ENCODE measurements at places on chromosomes 6 and 20.

- DNase-seq: no peak
Observed at GRCh38 chr20:63536241-63536977, 767 bp downstream of the PTK6 start.

DNA sequence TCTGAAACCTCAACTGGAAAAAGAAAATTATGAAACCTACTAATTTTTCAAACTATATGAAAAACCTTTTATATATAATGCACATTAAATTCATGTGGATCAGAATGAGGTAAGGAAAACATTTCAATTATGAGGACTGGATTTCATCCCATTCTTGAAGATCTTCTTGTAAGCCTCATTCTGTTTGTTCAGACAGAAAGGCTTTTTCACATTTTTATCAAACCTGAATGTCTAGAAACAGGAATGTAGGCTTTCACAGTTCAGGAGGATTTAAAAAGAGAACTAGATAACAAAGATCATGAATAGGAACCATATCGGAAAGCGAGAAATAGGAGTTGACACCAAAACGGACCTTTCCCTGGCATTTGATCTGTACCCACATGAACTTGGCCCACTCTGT lies 192.5 kb upstream of the KCNK16 start:
- DNase-seq: no peak

GRCh38 chr6:160069459-160069858 lies 52.2 kb upstream of the SLC22A1 start:
- DNase-seq: no peak

- DNase-seq: no peak
Observed at GRCh38 chr20:40414843-40415615, 274.0 kb downstream of the MAFB start.

DNA sequence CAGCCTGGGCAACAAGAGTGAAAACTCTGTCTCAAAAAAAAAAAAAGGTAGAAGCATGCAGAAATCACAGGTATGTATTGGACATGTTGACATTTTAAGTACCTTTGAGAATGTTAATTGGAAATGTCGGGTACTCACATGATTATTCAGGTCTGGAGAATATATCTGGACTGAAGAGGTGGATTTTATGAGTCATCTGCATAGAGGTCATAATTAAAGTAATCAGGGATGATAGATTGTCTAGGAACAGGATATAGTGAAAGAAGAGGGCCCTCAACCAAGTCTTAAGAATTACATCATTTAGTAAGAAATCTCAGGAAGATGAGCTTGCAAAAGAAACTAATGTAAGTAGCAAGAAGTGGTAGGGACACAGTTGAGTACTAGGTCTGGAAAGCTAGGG lies 212.5 kb downstream of the UTRN start:
- DNase-seq: no peak

DNA sequence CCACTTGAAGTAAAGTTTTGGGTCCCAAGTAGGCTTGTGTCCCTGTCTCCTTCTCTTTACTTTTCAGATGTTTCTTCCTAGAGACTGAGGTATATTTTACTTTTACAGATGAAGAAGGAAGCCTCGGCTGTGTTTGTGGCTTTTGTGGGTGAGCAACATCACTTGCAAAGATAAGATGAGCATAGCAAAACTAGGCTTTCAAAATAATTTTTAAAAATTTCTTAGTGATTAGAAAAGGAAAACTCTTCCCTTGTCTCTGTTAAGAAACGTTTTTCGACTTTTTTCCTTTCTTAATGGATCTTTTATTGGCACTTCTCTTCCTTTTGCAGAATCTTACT lies 7.6 kb downstream of the PTPN1 start:
- no peak for DNase-seq

DNA sequence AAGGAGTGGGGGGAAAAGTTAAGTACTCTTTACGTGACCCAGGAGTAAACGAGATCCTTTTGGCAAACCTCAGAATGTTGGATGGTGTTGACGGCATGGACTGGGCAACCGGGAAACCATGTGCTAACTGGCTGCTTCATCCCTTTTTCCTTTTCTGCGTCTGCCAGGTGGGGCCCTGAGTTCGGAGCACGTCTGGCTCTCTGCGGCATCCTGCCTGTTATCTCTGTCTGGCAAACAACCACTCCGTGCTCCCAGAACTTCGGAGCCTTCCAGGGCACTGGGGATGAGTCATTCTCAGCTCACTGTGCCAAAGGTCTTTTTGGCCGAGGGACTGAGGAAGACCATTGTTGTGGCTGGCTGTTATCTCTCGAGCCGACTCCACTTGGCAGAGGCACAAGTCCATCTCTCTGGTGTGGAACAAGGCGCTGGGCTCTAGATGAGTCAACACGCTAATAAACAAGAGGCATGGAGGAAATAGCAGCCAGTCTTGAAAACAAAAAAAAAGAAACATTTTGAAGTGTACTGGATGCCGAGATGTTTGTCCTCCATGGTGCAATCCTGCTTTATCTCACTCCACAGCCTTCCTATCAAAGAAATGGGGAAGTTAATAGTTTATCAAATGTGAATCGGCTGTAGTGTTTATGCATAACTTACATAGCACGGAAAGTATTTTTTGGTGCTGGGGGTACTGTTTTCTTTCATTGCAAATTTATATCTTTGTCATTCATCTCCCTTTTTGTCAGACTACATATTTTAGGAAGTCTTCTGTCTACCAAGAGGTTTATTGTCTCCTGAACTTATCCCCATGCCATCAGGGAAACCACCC lies 64.6 kb upstream of the TXNDC5 start:
- no peak for DNase-seq

DNA sequence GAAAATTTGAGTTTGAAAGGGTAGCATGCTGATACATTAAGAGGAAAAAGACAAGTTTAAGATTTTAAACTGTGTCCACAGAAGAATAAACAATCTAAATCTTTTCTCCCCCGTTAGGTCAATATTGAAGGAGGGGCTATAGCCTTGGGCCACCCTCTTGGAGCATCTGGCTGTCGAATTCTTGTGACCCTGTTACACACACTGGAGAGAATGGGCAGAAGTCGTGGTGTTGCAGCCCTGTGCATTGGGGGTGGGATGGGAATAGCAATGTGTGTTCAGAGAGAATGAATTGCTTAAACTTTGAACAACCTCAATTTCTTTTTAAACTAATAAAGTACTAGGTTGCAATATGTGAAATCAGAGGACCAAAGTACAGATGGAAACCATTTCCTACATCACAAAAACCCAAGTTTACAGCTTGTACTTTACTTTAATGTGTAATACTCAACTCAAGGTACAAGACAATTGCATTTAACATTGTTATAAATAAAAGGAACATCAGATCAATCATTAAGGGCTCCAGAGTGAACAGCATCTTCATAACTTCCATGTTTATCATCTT lies 10.8 kb downstream of the TCP1 start:
- DNase-seq: no peak

DNA sequence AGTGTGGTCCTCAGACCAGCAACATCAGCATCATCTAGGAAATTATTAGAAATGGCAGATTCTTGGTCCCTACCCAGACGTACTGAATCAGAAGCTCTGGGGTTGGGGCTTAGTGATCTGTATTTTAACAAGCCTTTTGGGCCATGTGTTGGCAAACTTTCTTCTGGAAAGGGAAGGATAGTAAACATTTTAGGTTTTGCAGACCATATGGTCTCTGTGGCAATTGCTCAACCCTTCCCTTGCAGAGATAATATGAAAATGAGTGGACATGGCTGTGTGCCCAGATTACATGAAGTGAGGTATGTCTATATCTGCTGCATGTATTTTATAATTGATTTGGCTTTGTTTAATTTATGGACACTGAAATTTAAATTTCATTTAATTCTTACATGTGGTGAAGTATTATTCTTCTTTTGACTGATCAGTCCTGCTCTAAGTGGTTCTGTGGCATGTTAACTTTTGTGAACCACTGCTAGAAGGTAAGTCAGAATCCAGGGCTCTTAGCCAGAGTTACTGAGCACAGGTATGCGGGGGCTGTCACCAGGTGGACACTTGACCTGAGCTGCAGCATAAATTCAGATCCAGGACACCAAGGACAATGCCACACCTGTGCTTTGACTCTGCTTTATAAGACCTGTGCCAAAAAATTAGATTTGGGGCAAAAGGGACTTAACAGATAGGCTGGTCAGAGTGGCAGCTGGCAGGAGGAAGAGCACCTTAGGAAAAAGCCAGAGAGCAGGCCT lies 43.2 kb downstream of the LY86 start:
- no peak for DNase-seq

DNA sequence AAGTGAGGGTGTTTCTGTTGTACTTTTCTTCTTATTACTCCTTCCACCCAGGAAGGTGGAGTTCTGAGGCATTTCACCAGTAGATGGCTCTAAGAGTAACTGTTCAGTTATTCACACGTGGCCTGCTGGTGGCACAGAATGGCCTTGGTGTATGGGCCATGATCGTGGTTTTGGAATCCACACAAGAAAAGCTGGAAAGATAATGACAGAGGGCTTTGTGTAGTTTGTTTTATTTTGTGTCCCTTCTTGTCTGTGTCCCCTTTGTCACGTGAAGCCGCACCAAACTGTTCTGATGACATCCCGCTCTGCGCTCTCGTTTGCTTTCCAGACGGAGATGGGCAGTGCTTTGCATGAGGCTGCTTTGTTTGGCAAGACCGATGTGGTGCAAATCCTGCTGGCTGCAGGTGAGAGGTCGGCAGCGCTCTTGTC lies 93.4 kb downstream of the ANKS1A start:
- DNase-seq: no peak

- DNase-seq: no peak
Observed at GRCh38 chr6:43887906-43888683, 118.1 kb downstream of the VEGFA start.

DNA sequence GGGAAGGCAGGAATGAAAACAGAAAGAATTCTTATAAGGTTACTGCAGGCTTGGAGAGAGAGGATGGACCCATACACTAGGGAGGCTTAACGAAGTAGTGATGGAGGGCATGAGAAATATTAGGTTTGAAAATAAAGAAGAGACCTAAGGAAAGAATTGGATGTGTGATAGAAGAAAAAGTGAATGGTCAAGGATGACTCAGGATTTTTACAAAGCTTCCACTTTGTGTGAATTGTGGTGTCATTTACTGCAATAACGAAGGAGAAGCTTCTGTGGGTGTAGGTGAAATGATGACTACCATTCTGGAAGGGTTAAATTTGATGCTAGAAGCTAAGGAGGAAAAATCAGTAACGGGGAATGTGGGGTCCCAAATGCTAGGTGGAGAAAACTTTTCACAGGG lies 191.2 kb downstream of the UTRN start:
- DNase-seq: no peak

GRCh38 chr6:144898741-144899140 lies 613.6 kb downstream of the UTRN start:
- DNase-seq: no peak

GRCh38 chr20:32889281-32889680 lies 30.6 kb downstream of the EFCAB8 start:
- no peak for DNase-seq

DNA sequence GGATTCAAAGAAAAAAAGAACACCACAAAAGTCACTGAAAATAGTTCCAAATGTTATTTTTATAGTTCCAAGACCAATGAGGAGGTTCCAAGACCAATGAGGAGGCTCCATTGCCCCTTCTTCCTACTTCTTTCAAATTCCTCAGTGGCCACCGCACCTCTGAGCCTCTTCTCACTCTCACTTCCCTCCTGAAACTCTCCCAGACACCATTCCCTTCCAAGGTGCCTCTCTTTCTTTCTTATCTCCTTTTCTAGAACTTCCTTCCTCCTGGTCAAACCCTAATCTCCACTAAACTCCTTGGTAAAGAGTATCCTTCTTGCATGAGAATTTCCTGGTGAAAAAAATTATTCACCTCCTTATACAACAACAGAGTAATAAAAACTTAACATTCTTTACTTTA lies 20.4 kb upstream of the MCUR1 start:
- DNase-seq: no peak

DNA sequence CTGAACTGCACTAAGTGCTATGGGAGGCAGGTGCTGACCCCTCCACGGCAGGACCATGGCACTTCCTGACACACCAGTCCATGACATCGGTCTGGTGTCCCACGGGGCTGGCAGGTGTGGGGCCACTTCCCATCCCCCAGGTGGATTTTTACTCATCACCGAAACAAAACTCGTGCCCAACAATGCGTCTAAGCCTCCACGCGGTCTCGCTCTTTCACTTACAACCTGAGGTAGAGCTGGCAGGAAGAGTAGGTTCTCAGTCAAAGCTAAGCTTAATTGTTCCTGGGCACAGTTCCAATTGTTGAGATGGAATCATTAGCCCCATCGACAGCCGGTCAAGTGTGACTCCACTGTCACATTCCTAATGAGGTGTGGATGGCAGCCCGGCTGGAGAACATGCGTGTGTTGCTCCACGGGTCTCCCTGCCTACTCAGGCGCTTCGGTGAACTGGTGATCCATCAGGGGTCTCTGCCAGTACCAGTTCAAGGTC lies 125.7 kb downstream of the SLC23A2 start:
- no peak for DNase-seq

GRCh38 chr20:32526541-32526940 lies 58.6 kb downstream of the NOL4L start:
- DNase-seq: no peak

- DNase-seq: no peak
Observed at GRCh38 chr6:154363821-154364220, 7.2 kb upstream of the IPCEF1 start.

GRCh38 chr20:24630486-24631172 lies 161.2 kb downstream of the SYNDIG1 start:
- DNase-seq: no peak

DNA sequence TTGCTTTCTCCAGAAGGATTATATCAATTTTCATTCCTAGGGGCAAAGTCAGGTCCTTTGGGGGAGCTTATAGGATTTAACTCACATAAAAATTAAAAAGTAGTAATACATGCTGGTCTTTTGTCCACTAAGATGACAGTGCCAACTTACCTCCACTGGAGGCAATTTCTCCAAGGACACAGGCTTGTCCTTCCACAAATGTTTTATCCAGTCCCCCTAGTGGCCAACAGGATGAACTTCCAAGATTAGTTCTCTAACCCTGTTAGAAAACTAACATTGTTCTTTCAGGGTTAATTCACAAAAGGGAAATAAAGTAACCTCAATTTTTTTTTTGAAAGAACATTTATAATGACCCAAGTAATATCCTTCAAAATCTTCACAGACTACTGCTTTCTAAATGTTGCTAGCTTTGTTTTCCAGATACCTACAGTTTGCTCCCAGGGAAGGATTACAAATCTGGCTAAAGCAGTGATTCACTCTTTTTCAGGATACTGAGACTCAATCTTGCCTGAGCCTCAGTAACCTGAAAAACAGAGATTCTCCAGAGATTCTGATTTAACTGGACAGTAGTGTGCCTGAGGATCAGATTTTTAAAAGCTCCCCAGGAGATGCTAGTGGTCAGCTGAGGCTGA lies 31.7 kb upstream of the UBR2 start:
- DNase-seq: no peak

DNA sequence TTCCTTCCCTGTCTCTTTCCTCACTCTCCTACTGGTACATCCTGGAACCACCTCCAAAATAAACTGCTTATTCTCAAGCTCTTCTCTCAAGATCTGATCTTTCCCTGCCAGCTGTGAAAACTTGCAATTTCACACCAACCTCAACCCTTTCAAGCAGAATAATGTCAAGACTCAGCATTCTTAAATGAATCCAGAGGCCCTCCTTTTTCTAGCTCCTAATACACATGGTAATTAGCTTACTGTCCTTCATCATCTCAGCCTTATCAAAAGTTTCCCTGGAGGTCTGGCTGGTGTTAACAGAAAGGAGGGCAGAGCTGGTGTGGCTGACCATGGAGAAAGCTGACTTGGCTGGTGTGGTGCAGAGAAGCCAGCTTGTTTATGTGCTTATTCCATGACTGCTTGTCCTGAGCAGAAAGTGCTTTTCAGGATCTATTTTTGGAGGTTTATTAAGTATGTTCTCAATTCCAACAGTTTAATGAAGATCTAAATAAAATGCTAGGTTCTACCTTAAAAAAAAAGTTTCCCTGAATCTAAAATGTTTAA lies 50.5 kb downstream of the CFAP61 start:
- DNase-seq: no peak

GRCh38 chr20:63578224-63579016 lies 4.4 kb upstream of the HELZ2 start:
- DNase-seq: no peak

Data from stimulated activated CD4-positive, alpha-beta T cell treated with anti-CD3 and anti-CD28 coated beads, Interleukin-1b, Interleukin-23, amount 100 ng/mL, for 4 hours (primary cell).